Naive thymus-derived CD4-positive, alpha-beta T cell (primary cell): ENCODE measurements at places on chromosomes 4 and X. TPM values are rescaled to one million over a fixed set of nuclear protein-coding genes. Genes with fewer than 3 reads are reported as not detected.

The XAGE2 gene
- not detected for total RNA-seq

The TASL gene
- 10.5 and 11.3 TPM in 2 replicates for total RNA-seq

The MAGEC3 gene
- not detected in 2 replicates for total RNA-seq

The DUSP21 gene
- total RNA-seq = not detected in 2 replicates

DNA sequence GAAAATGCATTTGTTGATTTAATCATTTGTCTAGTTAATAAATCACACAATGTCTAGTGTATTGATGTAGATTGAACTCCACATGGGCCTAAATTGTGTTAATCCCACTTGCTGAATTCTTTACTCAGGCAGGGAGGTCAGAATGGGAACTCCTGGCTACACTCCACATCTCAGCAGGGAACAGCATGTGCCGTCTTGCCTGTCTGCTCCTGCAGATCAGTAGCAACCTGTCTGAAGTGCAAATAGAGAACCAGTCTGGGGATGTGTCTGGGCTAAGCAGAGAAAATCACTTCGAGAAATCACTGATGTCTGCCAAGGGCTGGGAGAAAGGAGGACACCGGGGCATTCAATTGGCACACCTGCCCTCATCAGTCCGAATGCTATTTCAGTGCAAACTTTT, 16.5 kb upstream of the MXRA5 start:
- DNase-seq = no peak

- no peak for DNase-seq
Measured at GRCh38 chr4:25060241-25060962, 29.7 kb upstream of the LGI2 start.

DNA sequence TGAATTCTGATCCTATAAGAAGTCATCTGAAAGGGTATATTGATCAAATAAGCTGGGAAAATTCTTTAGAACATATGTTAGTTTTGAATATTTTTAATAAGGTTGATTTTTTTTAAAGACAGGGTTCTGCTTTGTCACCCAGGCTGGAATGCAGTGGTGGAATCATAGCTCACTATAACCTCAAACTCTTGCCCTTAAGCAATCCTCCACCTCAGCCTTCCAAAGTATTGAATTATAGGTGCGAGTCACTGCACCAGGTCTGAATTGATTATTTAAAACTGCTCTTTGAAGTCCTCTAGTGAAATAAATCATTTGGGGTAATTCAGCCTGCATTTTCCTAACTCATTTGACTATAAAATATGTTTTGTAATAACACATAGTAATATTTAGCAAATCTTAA, 812.3 kb downstream of the PDHA2 start:
- DNase-seq = no peak

DNA sequence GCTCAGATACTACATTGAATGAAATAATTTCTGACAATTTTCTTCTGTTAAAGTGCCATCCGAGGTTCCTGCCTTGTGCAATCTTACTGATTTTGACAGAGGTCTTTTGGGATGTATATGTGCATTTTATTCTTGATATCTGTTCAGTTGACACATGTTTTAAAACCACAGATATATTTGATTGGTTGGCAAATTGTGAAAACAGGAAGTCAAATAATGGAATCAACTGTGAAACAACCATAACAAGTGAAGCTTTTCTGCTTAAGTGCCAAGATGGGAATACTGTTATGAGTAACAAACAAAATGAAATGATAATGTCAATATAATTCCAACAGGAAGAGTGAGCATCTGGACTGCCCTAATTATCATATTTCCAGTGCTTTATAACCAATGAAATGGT, 84.9 kb upstream of the TET2 start:
- DNase-seq = no peak

- no peak for DNase-seq
Measured at GRCh38 chrX:24767557-24767956, 73.8 kb downstream of the POLA1 start.

- no peak for DNase-seq
Measured at GRCh38 chrX:1273896-1274295, 5.3 kb downstream of the CSF2RA start.

- DNase-seq = no peak
Measured at GRCh38 chr4:142813388-142813787, 32.7 kb downstream of the INPP4B start.

- no peak for DNase-seq
Measured at GRCh38 chrX:72475338-72475737, 97.3 kb downstream of the HDAC8 start.

DNA sequence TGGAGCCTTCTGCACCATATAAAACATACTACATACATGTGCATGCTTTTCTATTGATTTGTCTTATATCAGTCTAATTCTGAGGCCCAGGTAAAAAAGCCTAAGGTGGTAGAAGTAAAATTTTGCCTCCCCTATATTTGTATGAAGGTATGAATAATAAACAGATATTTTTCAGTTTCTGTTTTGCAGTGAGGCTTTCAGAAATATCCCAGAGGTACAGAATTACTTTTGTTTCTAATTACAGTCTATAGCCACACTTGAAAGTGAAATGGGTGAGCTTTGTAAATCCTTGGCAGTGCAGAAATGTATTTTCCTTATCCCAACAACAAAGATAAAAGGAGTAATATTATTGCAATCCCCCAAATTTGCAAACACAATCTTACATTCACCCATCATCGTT, 59.5 kb downstream of the DDX60 start:
- DNase-seq = no peak
